ENCODE measurements at places on chromosomes 5 and 9.

- DNase-seq: no peak
Measured at GRCh38 chr5:133838286-133838685, 130.1 kb downstream of the C5orf15 start.

DNA sequence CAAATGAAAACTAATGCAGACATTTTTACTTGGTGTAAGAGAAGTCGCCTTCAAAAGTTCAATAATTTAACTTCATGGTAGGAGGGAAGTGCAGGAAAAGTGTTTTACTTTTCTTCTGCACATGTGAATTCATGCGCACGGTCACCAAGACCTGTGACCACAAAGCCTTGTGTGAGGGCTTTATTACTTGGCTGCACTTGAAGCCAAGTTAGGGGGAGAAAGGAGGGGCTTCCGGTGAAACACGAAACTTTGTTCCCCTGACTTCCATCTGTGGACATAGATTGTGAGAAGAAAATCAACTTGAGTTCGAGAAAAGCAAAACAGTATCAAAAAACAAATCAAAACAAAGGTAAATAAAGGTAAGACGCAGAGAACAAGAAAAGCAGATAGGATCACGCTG is 239.9 kb downstream of the ROR2 start:
- no peak for DNase-seq

DNA sequence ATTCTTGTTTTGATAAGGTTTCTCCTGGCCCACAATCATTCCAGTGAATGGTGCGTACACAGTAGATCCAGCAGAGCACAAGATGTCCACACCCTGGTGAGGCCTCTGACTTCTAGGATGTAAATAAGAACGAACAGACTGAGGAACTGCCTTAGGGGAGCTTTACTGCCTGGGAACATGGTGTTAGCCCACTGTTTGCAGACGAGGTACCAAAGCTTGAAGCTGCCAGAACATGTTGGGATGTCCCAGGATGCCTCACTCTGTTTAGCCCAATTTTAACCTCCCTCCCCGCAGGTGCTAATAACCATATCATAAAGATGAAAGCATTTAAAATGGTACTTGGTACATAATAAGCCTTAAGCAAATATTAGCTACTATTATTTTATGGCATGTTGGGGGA is 3.5 kb downstream of the LECT2 start:
- DNase-seq: no peak

DNA sequence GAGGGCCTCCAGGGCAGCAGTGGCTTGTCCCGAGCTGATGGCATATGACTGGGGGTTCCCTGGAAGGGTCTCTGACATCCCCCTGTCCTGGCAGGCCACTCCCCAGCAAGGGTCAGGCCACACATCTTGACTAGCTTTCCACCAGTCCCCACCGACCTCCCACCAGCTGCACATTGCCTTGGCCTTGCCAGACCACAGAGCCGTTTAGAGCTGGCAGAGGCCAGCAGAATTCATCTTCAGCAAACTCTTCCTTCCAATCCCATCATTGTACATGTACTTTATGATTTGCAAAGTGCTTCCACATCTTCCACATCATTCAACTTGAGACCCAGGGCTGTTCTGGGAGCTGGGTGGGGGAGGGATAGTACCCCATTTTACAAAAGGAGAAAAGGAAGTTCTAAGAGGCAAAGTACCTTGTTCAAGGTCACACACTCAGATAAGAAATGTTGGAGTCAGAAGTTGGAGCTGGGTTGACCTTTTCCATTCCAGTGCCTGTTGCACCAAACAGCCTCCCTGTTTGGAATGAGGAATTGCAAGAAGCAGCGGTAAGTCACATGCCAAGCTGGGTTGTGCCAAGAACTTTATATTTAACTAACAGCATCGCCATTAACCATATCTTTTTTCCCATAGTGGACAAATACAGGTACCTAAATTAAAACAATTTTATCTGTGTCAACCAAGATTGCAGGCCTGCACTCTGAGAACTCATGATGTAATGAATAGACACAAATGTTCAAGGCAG is 25.8 kb upstream of the COL15A1 start:
- no peak for DNase-seq

- no peak for DNase-seq
Measured at GRCh38 chr5:69013481-69013880, 80.3 kb upstream of the SLC30A5 start.

- peak; percentile 84 for DNase-seq
Measured at GRCh38 chr5:132496631-132497487, 6.3 kb upstream of the IRF1 start.

GRCh38 chr9:98897745-98898144 is 46.0 kb upstream of the COL15A1 start:
- no peak for DNase-seq

DNA sequence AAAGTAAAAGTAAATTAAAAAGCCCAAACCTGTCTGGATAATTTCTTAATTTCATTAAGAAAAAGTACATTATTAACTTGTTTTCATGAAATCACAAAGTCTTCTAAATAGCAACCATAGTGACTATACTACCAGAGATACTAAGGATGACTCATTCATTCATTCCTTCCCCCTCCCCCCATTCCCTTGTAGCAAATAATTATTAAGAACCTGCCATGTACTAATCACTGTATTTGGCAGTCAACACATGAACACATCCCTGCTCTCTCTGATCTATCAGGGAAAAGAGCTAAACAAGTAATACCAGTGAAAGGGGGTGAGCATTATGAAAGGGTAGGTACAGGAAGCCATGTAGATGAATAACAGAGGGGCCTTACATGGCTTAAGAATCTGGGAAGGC is 203.9 kb downstream of the CWC27 start:
- no peak for DNase-seq

DNA sequence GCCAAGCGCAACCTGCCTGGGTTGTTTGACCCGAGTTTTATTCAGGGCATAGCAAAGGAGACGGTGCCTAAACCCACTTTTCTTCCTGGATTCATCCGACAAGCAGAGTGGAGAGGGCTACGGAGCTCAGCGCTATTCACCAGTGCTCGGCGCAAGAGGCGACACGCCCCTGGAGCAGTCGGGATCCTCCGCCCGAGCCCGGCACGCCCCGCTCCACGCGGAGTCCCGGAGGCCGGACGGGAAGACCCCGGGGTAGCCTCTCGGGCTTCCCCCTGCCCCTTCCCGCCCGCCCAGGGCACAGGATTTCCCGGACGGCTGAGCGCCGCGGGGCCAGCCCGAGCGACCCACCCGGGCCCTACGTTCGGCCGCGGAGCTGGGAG is 427 bp downstream of the SERINC5 start:
- DNase-seq: peak; percentile 78

DNA sequence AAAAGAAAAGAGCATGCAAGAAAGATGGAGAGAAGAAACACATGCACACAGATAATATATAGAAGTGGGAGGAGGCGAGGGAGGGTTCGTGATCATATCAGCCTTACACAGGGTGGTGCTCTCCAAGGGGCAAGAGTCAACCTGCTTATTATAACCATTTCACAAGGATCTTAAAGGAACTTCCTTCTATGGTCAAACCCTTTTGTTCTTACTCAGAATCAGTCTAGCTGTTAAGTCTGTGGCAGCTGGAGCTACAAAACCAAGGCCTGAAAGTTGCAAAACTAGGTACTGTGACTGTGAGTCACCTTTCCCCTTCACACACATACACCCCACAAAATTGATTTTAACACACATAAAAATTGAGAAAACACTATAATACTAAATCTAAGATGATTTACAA is 18.5 kb upstream of the ERMP1 start:
- no peak for DNase-seq

DNA sequence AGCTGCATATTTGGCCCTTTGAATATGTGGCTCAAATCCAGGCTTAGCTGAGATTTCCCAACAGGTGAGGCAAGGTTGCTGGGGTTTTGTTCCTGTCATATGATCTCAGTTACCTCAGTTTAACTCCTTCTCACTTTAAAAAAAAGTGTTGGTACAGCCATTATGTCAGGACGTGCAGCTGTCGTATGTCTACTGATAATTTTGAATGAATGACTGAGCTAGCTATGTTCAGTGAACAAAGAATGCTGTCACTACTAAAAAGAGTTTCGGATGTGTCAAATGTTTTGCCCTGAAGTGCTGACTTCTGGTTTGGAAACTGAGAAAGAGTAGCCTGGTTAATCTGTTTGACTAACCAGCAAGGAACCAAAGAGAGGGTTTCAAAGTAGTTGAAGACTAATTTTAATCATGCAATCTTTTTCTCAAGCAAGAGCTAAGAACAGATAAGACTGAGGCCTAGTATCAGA is 106.3 kb upstream of the NR3C1 start:
- DNase-seq: no peak

DNA sequence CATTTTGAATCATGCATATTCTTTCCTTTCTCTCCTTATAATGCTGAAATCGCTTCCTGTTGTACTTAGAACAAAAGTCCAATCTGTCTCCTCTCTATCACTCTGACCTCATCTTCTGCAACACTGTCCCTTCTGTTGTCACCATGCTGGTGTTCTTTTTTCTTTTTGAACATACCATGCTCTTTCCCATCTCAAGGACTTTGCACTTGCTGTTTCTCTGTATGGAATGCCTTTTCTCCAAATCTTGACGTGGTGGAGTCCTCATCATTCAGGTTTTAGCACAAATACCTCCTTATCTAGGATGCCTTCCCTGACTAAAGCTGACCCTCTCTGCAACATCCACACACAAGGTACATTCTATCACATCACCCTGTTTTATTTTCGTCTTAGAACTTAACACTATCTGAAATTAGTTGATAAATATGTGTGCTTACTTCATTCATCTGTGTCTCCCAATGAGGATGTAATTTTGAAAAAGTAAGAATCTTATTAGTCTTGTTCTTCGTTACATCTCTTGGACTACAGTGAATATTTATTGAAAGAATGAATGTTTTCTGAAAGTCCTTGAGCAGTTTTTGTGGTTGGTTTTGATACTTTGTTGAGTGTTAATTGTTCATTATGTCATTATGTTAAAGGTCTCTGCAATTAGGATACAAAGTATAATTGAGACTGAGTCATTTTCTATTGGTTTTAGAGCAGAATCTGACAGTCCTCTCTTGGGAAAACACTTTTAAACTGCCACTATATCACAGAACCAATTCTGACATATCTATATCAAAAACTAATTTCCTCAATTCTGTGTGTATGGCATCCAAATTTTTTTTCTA is 145.3 kb upstream of the RASA1 start:
- DNase-seq: no peak

DNA sequence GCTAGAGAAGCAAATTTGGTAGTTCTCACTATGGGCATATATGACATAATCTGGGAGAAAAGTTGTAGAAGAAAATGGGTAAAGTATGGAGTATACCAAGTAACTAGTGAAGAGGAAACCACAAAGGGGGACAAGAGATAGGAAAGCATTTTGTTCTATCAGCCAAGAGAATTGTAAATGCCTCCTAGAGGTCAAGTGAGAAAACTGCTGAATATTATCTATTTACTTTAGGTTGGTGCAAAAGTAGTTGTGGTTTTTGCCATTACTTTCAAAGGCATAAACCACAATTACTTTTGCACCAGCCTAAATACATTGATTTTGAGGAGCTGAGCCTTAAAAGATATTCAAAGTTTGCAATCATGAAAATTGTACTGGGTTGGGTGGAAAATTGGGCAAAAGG is 126.7 kb upstream of the GRHPR start:
- no peak for DNase-seq

- no peak for DNase-seq
Measured at GRCh38 chr9:19146441-19147024, 19.2 kb upstream of the PLIN2 start.
